ENCODE measurements at places on chromosomes 5 and 9.

DNA sequence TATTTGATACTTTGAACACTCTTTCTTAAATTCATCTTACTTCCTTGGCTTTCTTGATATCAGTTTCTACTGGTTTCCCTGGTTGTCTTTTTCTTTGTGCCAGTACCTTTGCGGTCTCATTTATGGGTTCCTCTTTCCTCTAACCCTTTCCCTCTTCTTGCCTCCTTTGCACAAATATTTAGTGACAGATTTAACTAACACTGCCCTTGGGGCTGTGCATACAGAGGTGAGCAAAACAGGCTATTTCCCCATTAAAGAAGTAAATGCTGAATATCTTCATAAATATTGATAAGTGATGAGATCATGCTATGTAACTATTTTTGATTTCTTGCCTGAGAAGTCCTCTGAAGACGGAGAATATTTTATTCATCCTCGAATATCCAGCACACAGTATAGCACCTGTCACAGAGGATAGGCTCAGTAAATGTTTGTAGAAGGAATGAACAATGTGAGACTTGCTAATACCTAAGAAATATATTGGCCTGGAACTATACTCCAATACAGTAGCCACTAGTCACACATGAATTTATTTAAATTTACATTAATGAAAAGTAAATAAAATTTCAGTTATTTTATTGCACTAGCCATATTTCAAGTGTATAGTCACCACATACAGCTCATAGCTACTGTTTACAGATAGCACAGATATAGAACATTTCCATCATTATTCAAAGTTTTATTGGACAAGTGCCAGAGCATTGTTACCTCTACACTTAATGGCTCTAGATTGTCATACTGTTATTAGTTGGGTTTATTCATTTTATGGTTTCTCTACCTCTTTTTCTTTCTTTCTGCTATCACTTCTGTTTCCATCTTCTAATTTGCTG, 90.4 kb downstream of the RIC1 start:
- no peak for DNase-seq

GRCh38 chr5:65623482-65623881, 651 bp downstream of the TRIM23 start:
- no peak for DNase-seq

DNA sequence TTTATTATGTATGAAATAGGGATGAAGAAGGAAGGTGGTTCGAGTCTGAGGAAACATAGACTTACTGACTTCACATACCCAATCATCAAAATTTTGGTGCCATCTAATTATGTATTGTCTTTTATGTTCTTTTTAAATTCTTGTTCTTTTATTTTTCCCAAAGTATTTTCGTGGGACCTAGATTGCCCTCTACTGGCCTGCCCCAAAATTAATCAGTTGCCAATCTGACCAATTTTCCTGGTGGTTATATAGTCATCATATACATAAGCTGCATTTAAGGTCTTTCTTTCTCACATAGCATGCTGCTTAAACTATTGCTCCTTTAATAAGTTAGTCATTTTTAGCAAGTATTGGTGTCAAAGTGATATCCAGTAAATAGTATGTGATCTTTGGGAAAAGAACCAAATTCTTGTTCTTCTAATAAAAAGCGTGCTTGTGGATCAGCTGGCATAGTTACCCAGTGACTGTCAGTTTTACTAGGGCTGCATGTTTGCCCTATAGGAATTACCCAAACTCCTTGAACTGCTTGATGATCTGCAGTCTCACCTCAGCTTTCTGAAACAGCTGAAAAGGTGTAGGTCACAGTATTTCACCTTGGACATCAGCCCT, 223.5 kb downstream of the SH3GL2 start:
- DNase-seq = no peak

DNA sequence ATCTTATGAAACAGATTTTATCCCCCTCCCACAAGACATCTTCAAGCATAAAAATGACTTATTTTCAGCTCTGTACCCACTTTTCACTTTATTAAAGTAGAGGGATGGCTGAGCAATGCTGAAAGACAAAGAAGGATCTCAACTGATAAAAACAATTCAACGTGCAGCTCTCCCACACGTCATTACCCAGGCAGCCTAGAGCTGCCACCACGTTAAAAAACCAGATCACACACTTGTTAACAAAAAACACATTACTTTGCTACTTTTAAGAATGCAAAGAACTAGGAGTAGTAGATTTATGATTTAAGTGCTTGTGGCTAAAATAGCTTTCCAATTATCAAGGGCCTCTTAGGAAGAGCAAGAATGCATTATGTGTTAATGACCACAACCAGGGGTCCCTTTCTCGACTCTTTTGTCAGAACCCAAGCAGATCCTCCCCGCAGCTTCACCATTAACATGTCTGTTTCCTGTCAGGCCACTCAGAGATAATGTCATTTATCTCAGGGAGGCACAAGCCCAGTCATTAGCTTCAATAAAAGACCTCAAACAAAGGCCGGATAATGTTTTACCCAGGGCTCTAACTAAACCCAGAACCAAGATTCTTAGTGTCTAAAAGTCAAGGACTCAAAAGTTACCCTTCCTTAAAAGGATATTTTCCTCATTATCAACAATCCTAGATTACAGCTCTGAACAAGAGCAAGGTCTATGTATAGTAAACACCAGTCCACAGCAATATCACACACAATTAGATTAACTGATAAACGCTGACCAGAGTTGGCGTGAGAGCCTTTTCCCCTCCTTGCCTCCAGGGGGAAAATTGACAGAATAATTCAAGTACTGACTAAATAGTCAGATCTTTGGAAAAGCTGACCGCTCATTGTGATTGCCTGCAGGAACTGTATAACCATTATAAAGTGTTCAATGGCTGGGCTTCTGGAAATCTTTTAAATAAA, 7.5 kb downstream of the ZNF608 start:
- DNase-seq = no peak

DNA sequence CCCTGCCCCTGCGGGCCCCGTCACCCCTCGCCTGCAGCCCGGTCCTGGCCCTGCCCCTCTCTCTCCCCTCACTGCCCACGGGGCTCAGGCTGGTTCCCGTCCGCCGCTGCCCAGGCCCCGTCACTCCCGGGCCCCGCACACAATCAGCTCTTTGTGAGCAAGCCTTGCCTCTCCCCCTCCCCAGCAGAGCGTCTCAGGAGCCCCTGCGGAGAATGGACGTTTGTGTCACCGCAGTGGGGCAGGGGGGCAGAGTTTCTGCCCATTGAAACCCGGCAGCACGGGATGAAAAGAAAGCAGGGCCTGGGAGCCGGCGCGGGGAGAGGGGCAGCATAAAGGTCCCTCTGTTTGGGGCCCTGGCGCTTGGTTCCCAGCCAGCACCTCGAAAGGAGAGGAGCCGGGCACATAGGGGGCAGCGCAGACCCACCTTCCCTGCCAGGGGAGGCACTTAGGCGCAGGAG, 13.5 kb upstream of the NUP214 start:
- no peak for DNase-seq

- no peak for DNase-seq
These were observed 10.7 kb upstream of the SUB1 start for GRCh38 chr5:32574540-32575175.

- DNase-seq = no peak
These were observed 25.8 kb downstream of the FPGS start for GRCh38 chr9:127828262-127829031.

DNA sequence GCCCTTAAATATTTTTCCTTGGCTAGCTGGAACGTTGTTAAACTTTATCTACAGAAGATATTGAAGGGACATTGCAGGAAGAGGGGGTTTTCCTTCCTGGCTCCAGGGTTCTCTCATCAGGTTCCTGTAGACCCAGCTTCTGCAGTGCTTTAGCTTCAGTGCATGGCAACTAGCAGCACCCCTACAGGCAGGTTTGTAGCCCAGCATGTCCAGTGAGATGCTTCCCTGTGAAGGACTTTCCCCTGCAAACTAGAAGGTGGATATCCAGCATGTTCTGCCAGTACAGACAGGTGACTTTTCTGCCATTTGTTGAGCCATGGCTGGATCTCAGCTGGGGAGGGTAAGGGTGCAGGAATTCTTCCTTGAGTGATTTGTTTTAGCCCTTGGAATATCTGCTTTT, 10.4 kb downstream of the CCL28 start:
- no peak for DNase-seq

DNA sequence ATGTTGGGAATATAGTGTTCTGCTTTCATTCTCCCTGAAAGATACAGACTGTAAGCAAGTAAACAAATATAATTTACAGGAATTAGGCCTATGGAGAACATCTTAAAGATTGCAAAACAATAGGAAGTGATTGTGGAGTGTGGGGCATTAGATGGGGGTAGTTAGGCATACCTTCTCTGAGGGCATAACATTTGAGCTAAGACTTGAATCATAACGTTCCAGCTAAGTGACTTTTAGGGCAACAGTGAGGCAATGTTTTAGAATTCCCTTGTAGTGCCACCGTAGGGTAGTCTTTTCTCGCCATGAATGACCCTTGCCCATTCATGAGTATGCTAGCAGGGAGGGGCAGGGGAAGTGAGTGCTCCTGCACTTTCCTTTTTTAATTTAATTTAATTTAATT, 173.3 kb downstream of the SPATA31D1 start:
- no peak for DNase-seq

GRCh38 chr5:175603987-175604739, 53.7 kb upstream of the HRH2 start:
- no peak for DNase-seq

- DNase-seq = no peak
These were observed 473.5 kb upstream of the DAP start for GRCh38 chr5:11234501-11234911.

- no peak for DNase-seq
These were observed 30.2 kb downstream of the SNX18 start for GRCh38 chr5:54547711-54548250.

GRCh38 chr9:37927132-37927531, 23.2 kb upstream of the SLC25A51 start:
- DNase-seq = no peak

DNA sequence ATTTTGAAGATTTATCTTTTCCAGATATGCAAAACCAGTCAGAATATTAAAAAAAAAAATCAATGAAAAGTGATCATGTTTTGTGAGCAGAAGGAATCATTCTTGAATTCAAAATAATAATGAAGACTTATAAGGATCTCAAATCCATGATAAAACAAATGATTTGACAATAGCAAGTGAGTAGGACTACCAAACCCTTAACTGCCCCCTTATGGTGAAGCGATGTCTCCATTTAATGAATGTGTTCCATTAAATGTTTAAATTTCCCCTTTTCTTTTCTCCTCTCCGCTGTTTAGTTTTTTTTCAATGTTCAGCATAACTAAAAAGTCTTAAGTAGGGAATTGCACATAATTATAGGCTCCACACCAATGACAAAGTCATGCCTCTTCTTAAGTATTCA, 12.2 kb upstream of the MARCHF3 start:
- no peak for DNase-seq

GRCh38 chr9:20559231-20559890, 62.9 kb downstream of the MLLT3 start:
- no peak for DNase-seq
